Activated CD4-positive, CD25-positive, alpha-beta regulatory T cell treated with anti-CD3 and anti-CD28 coated beads, Interleukin-2, amount 50 U/mL, for 72 hours (primary cell): ENCODE measurements at places on chromosomes 16 and 17.
A peak's percentile ranks its signal among the peaks of the same experiment; 100 is the strongest.

DNA sequence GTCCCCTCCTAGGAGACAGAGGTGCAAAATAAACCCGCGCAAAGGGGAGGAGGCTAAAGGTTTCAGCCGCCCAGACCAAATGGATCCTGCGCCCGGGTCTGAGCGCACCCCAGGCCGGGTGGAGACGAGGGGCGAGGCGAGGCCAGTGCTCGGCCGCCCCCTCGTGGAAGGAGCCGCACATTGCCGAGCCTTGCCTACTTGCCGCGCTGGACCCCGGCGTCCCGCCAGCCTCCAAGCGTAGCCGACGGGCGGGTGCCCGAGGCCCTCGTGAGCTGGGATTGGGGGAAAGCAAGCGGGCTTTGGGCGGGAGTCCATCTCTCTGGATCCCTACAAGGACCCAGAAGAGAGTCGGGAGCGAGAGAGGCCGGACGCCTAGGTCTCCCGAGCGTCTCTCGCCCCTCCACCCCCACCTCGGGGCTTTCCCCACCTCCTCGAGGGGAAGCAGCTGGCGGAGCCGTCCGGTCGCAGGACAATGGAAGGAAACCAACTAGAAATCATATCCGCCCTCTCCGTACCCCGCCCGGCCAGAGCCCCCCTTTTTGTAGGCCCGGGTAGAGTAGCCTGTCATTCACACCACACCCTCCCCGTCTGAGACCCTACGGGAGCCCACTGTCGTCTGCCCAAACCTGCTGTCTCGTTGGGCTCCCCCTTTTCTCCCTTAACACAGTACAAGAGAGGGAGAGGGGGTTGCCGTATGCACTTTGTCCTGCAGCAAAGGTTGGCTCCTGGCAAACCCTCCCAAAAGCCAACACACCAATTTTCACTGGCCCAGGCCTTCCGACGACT, 664 bp upstream of the BCL6B start:
- peak; percentile 88 for DNase-seq

DNA sequence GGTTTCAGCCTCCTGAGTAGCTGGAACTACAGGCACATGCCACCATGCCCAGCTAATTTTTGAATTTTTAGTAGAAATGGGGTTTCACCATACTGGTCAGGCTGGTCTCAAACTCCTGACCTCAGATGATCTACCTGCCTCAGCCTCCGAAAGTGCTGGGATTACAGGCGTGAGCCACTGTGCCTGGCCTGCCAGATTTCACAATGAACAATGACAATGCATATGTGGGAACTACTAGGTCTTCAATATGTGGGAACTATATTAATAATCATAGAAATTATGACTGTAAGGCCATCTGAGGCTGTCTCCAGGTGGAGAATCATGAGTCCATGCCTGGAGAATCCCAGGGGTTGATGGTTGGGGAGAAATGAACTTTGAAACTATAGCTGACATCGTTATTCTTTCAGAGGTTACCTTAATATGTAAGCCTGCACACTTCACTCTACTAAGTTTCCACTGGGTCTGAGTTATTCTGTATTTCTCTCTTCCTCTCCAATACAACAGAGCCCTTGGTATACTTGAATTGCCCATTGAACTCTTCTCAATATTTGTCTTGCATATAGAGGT, 7.2 kb upstream of the DRC7 start:
- DNase-seq, result no peak

- DNase-seq, result no peak
Measured at GRCh38 chr16:70590722-70591415, 55.5 kb upstream of the IL34 start.

- no peak for DNase-seq
Measured at GRCh38 chr16:89003831-89004208, 26.8 kb upstream of the CBFA2T3 start.

DNA sequence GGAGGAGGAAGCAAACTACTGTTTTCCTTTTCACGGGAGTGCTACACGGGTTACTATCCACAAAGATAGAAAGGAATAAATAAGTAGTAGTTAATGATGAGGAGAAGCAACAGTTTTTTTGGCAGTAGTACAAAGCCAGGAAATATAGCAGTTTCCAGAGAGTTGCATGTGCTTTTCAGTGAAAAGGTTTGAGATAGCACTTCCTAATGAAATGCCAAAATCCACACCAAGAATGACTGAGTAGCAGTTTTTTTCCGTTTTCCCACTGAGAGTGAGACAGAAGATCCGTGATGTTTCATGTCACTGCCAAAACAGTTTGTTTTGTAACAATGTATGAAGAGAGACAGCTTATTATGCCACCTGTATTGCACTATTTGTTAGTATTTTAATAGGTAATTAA, 129.1 kb downstream of the STX8 start:
- DNase-seq, result no peak

DNA sequence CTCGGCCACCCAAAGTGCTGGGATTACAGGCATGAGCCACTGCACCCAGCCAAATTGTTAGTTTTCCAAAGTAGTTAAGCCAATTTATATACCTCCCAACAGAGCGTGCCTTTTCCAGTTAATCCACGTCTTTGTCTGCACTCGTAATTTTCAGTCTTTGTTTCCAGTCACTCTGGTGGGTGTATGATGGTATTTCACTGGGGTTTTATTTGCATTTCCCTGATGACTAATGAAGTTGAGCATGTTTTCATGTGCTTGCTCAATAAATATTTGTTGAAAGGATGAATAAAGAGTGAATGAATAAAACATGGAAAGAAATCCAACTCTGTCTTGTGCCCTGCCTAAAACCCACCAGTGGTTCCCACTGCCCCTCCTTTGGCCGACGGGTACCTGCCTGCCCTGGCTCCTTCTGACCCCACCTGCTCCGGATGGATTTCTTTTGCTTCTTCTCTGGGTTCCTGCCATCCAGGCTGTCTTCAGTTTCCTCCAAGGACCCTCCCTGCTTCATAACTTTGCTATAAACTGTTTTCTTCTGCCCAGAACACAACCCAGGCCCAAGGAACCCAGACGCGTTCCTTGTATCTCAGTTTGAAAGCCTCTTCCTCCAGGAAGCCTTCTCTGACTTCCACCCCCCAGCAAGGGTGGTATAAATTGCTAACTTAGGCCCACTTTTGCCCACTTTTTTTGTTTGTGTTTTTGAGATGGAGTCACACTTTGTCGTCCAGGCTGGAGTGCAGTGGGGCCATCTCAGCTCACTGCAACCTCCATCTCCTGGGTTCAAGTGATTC, 3.0 kb upstream of the ABCC1 start:
- no peak for DNase-seq

- no peak for DNase-seq
Measured at GRCh38 chr16:17557949-17558348, 87.2 kb upstream of the XYLT1 start.

- DNase-seq, result no peak
Measured at GRCh38 chr17:81902653-81903414, 796 bp downstream of the NPB start.

DNA sequence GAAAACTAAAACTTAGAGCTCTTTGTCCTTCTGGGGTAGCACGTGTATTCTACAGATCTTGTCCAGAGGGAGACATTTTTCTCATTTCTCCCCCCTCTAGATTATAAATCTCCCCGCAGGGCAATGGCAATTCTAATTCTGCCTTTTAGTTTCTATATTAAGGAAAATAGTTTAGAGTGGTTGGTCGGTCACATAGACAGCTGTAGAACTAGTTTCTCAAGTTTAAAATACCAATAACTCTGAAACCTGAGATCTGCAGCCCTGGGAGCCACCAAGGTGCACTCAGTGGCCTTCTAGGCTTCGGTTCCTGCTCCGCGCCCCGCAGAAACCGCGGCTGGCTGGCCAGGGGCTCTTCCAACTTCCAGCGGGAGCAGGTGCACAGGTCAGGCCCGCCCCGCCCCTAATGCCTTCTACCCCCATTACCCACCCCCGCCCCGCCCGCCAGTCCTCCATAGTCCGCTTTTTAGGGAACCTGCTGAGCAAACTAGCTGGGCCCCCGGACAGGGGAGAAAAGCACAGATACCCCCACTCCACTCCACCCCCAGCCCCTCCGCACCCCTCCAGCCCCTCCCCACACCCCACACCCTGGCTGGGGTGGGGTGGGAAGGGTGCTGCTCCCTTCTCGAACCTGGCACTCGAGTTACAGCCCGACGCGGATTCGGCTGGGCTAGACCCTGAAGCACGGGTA, 431 bp downstream of the SLFN11 start:
- no peak for DNase-seq

- no peak for DNase-seq
Measured at GRCh38 chr17:75785016-75785890, 647 bp downstream of the UNK start.

- DNase-seq, result no peak
Measured at GRCh38 chr17:83057793-83058265, 21.6 kb upstream of the METRNL start.

DNA sequence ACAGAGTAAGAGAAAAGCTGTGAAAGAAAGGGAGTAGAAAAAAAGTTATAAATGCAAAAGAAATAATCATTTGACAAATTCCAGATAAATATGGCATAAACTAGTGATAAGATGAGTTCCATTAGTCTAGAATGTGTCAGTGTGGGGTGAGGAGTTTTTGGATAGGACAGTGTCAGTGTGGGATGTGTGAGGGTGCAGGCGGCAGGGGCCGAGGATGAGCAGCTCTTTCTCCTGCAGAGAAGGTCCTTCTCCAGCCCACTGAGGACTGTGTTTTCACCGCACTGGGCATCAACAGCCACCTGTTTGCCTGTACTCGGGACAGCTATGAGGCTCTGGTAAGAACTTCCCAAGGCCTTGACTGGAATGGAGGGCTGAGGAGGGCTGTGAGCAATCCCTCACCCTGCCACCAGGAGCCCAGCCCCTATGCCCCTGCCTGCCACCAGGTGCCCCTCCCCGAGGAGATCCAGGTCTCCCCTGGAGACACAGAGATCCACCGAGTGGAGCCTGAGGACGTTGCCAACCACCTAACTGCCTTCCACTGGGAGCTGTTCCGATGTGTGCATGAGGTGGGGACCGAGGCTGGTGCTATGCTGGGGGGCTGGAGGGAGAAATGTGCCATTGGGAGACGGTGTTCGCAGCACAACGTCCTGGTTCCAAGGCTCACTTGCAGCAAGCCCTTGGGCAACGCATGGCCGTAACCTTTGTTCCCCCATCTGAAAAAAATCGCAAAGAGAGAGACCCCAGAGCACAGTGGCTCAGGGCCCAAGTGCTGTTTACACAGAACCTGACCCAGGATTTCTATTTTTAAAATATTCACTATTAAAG, 13.1 kb downstream of the RAPGEFL1 start:
- DNase-seq, result no peak

DNA sequence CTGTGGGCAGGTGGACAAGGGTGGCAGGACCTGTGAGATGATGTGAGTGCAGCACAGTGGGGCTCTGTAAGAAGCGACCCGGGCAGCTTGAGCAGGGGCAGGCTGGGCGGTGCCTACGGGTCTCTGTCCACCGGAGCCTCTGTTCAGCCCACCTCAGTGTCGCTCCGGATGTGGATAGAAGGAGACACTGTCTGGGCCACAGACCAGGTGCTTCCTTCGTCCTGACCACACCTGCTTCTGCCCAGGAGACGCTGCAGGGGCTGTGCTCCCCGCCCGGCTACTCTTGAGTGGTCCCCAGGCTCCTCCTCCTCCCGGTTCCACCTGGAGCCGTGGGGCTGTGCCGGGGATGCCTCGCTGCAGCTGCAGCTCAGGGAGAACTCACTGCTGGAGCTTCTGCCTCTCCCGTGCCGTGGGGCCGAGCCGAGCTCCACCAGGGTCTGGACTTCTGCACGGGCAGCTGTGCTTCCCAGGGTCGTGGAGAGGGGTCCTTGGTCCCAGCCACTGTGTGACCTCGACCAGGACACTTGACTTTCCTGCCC, 21.5 kb downstream of the METRNL start:
- DNase-seq, result no peak

DNA sequence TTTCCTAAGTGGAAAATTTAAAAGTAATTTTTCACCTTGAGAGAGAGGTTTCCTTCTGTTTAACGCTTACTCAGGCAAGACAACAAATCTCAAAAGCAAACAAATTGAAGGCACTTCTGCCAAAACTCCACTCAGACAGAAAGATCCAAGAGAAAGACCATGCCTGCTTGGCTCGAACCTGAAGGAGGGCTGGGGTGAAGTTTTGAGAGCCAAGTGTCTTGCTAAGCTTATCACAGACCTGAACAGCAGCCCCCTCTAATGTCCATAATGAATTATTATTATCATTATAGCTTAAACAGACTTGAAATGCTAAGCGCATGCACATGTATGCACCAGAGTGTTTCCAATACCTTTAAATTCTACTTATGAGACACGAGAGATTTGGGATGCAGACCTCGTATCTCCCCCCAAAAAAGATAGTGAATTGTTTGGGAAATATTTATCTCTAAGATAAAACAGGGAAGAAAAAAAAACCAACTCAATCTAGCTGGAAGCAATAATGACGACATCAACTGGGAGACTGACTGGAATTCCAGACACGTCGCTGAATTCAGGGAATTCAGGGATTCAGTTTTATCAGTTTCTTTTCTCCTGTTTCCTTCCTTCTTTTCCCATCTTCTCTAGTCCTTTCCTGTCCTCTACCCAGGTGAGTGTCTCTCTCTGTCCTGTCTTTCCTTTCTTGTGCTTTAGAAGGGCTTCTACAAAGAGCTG, 473.2 kb downstream of the RBFOX1 start:
- DNase-seq, result no peak

- DNase-seq, result no peak
Measured at GRCh38 chr16:71594000-71594646, 17.2 kb upstream of the TAT start.

DNA sequence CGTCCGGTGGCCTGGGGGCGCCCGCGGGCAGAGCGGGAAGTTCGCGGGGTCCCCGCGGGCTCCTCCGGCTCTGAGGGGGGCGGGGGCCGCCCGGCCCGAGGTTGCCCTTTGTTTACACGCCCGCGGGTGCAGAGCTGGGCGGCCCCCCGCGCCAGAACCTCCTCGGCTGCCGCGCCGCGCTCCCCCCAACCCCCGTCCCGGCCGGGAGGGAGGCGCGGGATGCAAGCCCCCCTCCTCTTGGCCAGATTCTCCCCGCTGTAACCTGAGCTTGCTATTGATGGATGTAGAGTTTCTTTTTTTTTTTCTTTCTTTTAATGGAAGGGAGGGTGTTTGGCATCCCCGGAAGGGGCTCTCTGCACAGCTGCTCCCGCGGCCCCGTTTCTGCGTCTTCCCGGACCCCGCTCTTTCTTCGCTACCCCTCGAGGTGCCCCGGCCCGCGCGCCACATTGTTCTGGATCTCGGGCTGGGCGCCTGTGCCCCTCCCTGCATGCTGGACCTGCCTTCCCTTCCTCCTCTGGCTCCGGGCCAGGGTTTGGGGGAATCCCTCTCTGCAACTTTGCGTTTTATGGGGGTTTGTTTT, 646 bp downstream of the CBX2 start:
- no peak for DNase-seq

- no peak for DNase-seq
Measured at GRCh38 chr17:79811868-79812352, 15.0 kb upstream of the CBX8 start.
